ENCODE measurements at places on chromosomes 16 and 17.
A peak's percentile ranks its signal among the peaks of the same experiment; 100 is the strongest.

GRCh38 chr17:55330344-55330933 is 65.7 kb downstream of the HLF start:
- DNase-seq, result no peak

GRCh38 chr17:65370669-65371131 is 190.7 kb downstream of the AXIN2 start:
- DNase-seq, result no peak

GRCh38 chr16:51731160-51731559 is 580.1 kb upstream of the SALL1 start:
- DNase-seq, result no peak

GRCh38 chr16:77157346-77158058 is 33.5 kb upstream of the MON1B start:
- no peak for DNase-seq

DNA sequence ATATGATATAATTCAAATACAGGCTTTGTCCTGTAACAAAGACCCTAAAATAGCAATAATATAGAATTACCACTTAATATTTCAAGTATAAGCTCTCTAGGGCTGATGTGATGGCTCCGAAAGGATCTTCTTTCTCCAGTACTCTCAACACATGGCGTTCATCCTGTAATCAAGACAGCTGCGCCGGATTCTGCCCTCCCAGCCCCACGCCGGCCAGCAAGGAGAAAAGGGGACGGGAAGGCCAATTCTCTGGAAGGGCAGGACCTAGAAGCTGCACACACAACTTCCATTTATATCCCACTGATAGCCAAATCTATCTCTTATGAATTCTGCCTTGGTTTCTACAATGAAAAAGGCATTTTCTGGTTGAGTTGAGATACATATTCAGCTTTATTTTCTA is 32.0 kb downstream of the CCDC182 start:
- no peak for DNase-seq

DNA sequence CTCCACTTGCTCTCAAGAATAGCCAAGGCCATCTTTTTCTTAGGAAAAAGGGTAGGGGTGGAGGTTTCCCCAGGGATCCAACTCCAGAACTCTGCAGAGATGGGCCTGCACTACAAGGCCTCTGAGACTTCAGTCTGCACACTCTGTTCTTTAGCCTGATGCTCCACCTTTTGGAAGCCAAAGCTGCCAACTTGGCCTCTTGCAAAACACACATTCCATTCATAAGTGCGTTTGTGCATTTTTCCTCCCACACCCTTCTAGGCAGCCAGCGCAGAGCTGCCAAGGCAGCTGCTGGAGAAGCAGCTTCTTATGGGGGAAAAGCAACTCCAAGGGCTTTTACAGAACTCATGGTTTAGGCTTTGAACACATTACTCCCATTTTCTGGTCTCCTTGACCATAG is 45.3 kb downstream of the REXO5 start:
- DNase-seq, result no peak

- no peak for DNase-seq
Observed at GRCh38 chr16:25311039-25311438, 53.4 kb upstream of the ZKSCAN2 start.

GRCh38 chr17:3792481-3792880 is 8.5 kb downstream of the ITGAE start:
- no peak for DNase-seq

DNA sequence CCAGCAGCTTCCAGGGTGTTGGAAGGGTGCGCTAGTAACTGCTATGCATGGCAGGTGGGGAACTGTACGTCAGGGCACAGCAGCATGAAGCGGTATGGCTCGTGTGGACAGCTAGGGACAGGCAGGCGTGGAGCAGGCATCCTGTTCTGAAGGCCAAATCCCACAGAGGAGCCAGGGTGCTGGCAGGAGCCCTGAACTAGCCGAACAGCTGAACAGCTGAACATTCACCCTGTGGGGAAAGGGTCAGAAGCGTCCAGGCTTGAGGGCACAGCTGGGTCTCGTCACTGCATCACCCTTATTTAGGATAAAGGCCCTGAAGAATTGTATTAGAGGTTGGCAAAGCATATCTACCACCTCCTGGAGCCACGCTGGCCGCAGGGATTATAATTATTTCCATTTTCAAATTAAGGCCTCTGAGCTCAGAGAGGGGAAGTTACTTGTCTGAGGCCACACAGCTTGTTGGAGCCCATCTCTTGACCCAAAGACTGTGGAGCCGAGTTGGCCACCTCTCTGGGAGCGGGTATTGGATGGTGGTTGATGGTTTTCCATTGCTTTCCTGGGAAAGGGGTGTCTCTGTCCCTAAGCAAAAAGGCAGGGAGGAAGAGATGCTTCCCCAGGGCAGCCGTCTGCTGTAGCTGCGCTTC is 3.3 kb upstream of the STH start:
- no peak for DNase-seq

DNA sequence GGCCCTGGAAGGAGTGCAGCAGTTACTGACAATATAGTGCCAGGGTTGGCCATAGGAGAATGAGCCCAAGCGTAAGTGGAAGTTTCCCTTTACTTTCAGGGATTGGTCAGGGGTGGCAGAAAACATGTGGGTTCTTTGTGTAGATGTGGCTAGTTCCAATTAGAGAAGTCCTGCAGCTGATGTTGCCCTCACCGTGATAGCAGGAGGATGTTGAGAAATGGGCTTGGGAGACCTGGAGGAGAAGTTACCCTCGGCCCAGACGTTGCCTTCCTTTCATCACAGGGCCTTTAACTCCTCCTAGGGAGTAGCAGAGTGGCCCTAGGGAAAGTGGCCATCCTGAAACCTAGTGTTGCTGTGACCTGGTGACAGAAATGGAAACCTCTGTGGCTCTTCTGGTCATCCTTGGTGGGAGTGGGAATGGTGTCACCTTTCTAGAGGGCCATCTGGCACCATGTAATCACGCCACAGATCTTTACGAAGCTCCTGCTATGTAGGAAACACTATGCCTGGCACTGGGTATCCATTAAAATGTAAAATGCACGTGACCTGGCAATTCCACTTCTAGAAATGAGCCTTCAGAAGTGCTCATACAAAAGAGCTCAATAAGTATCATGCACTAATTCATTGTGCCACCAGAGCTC is 6.7 kb downstream of the TMEM92 start:
- DNase-seq, result no peak

GRCh38 chr17:49783071-49783715 is 5.3 kb upstream of the KAT7 start:
- peak; percentile 93 for DNase-seq

DNA sequence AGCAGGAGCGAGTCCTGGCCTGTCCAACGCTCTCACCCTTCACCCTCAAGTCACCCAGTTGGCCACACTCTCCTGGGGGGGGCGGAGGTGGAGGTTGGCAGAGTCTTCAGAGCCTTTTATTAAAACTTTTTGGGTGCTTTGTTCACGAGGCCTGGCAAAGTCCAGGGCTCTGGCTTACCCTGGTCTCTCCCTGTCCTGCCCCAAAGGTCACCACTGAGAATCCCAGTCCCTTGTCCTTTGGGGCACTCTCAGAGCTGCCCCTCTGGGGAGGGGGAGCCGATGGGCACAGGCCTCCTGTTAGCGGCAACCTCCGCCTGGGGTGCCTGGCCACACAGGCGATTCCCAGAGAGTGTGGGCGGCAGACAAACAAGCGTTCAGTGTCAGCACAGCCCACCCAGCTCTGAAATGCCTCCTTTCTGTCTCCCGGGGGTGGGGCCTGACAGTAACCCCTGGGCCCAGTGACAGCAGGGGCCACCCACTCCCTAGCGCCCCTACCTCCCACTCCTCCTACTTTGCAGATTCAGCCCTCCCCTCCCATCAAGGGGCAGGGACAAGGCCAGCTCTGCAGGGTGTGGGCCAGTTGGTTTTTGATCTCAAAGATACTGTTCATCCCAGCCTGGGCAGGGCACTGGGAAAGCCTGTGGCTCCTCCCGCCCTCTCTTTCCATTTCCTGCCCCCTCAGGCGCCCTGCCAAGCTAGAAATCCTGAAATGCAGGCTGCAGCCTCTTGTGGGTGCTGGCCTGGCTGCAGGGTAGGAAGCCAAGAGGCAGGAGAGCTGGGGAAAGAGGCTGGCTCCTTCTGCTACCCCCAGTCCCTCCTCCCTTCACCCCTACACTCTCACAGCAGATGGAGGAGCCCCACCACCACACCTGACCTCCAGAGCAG is 36.6 kb upstream of the EMP2 start:
- peak; percentile 82 for DNase-seq

GRCh38 chr17:57856792-57857620 is 7.2 kb upstream of the MRPS23 start:
- no peak for DNase-seq

DNA sequence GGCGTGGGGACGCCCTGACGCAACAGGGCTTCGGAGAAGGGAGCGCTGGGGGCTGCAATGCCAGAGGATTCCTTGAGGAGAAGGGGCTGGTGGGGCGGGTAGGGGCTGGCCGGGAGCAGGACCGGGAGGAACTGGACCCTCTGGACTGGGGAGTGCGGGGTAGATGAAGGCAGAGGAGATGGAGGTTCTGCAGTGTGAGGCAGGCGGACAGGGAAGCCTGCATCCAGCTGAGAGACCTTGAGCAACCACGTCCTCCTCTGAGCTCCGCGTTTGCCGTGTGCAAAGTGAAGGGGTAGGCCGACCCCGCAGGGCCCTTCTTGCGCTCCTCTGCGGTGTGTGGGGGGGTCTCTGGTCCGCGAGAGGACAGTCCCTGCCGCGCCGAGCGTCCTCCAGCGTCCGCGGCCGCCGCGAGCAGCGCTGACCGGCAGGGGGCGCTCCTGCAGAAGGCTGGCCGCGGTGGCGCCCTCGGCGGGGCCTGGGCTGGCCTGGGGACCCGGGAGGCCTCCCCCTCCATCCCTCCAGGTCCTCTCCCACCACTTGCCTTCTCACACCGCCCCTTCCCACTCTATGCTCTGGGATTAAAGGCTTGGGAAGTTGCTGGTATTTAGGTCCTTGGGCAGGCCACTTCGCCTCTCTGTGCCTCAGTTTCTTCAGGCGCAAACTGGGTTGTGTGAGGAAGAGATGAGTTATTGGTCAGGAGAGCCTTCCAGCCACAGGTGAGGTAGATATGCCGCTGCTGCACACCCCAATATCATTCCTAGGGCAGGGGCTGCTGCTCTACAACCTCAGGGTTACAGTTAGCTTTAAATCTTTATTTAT is 9.6 kb upstream of the WNT9B start:
- no peak for DNase-seq

GRCh38 chr16:11224894-11225676 is 30.9 kb downstream of the SOCS1 start:
- no peak for DNase-seq

DNA sequence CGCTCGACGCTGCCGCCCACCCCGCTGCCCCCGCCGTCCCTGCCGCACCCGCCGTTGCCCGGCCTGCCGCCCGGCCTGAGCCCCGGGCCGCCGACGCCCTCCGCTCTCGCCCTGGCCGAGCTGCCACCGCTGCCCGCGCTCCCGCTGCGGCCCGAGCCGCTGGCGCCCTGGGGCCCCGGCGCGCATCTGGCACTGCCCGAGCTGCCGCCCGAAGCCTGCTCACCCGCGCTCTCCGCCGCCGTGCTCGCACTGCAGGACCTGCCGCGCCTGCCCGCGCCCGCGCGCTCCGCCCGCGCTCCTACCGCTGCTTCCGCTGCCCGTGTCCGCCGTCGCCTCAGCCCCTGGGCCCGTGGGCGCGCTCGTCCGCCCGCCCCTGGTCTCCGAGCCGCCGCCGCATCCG is 8.4 kb upstream of the CLDN9 start:
- DNase-seq, result no peak

DNA sequence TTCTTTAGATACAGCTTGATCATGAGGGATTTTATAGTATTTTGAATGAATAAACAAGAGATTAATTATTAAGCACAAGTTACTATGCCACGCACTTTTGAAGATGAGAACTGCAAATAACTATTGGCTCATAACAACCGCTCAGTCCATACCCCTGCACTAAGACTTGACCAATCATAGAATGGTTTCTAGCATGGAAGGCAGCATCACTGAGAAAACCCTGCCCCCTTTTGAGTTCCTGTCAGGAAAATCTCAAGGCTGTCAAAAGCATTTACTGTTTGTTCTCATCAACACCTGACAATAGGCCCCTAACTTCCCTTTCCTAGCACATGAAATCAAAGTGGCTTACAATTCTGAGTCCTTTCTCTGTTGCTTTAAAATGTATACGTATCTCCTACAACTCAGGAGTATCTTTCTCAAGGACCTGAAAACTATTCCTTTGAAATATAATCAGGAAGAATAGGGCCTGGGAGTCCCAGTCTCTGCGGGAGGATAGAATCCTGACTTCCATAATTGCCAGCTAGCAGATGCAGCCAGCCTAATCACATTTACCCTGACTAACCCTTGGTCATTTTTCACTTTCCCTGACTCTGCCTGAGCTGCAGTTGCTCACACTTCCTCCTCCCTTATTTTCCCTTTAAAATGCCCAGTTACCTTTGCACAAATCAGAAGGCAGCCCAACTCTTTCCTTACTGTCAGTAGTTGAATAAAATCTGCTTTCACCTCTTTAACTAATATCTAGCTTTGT is 9.1 kb upstream of the MMD start:
- no peak for DNase-seq

GRCh38 chr17:10738521-10739258 is 8.9 kb upstream of the TMEM220 start:
- DNase-seq, result no peak

- peak; percentile 92 for DNase-seq
Observed at GRCh38 chr17:61362396-61362795, 37.2 kb upstream of the TBX2 start.

- DNase-seq, result no peak
Observed at GRCh38 chr17:73060721-73061120, 31.8 kb downstream of the SLC39A11 start.

DNA sequence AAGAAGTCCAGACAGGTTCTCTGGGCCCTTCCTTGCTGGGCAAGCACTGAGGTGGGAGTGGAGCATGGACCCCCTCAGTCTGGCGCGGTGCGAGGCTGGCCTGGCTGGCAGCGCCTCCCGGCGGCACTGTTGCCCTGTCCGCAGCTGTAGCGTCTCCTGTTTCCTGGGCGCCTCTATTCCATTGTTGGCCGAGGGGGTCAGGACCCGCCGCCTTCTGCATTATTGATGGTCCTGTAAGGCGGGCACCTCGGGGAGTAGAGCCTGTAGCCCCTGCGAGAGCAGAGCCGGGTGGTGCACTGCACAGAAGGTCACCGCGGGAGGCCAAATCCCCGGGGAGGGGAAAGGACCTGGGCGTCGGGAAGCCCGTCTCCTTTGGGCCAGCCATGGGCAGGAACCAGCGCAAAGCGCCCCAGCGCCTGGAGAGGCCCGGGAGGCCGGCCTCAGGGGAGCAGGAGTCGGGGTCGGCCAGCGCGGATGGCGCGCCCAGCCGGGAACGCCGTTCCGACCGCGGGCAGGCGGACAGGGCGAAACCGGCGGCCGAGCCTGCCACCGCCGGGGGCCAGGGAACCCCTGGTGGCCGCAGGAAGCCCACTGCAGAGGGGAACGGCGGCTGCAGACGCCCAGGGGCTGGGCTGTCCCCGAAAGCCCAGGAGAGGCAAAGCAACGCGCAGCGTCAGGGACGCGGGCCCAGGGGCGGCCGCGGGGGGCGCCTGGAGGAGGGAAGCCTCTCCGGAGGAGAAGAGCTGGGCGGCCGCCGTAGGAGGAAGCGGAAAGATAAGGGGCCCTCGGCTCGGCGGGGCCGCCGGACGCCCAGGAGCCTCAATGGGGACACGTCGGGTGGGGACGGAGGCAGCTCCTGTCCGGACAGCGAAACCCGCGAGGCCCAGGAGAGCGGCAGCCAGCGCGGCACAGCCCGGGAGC is at the start of gene MYO15B:
Gene MYO15B (plus strand): TSS at position 126 of the 921 bp plus-strand sequence. CDS start 258 bp downstream, at position 384.
- peak; percentile 25 for DNase-seq

- no peak for DNase-seq
Observed at GRCh38 chr17:7111784-7112509, 2.7 kb downstream of the ASGR2 start.

GRCh38 chr17:31580316-31580705 is 188.8 kb downstream of the RAB11FIP4 start:
- no peak for DNase-seq

- DNase-seq, result no peak
Observed at GRCh38 chr17:81162491-81162890, 2.8 kb upstream of the PVALEF start.

- DNase-seq, result no peak
Observed at GRCh38 chr16:88387941-88388627, 5.3 kb downstream of the ZNF469 start.
